ENCODE measurements at places on chromosomes 7 and 10.
A peak's percentile ranks its signal among the peaks of the same experiment; 100 is the strongest.

DNA sequence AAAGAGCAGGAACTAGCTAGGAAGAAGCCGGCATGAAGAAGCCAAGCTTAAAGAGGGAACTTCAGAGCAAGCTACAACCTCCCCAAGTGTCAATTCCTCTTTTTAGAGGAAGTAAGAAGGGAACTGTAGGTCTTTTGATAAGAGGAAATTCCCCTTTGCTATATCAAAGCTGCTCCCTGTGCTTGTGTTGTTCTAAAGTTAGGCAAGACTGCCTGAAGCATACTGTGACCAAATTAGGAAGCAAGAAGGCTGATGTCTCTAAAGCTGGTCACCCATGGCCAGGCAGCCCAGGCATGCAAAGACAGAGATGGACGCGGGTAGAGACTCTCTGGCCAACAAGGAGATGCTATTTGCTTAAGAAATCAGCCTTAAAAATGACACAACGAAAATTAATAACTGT, 87.9 kb downstream of the RNF216 start:
- DNase-seq: no peak

GRCh38 chr7:6652446-6653011, 15.4 kb downstream of the ZNF316 start:
- no peak for DNase-seq

DNA sequence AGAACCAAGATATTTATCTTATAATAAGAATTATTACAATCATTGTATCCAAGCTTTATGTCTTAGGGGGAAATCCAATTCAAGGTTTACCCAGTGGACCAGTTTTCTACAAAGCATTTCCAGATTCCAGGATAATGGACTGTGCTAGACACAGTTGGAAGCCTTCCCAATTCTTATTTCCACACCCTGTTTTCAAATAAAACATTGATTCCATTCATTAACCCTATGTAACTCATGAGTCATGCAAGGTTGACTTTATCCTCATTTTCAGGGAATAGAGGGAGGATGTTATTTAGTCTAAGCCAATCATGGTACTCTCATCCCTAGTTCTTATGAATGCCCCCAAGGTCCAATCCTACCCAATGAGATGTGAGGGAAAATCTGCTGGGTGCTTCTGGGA, 145.7 kb downstream of the RNLS start:
- no peak for DNase-seq

GRCh38 chr7:98211221-98211675, at the start of gene BHLHA15:
Gene BHLHA15, plus strand, starts transcription at chr7:98211439. Its CDS starts 871 bp downstream, at chr7:98212310.
- DNase-seq: peak; percentile 35

GRCh38 chr10:17235136-17235535, 7.1 kb downstream of the VIM start:
- DNase-seq: no peak

DNA sequence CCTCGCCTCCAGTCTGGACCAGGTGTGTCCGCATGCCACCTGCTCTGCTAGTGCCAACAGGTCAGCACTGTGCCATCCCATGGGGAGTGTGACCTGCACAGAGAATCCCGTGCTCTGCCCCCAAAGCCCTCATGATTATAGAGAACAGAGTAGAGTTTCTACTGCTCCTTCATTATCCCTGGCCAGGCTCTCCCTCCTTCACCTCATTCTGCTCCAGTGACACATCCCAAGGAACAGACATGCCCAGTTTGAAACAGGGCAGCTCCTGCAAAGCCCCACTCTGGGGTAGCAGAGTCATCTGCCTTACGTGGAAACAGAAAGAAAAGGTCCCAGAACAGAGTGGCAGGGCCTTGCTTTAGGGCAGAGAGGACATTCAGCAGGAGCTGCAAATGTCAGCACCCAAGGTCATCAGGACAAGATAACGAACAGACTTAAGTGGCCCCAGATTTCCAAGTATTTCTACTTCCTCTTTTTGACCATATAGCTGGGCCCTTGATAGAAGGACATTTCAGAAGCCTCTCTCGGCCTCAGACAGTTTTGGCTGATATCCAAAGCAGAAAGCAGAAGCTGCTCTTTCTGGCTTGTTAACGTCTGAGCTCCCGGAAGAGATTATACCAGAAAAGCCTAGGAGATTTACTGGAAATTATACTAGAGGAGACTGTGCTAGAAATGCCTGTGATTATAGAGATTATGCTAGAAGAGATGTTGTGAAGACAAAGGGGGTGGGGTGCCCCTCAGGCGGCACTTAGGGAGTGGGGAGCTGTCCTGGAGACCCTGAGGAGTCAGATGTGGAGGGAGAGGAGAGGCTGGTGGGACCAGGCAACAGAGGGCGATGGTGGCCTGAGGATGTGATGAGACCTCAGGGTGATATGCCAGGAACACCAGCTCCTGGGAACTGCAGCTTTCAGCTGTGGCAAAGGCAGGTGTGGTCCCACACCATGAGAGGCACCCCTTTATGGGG, 12.6 kb downstream of the TMEM176B start:
- no peak for DNase-seq

- DNase-seq: no peak
These were observed 217.8 kb upstream of the AGK start for GRCh38 chr7:141333459-141333858.

- DNase-seq: no peak
These were observed 7.0 kb upstream of the GNAI1 start for GRCh38 chr7:80127412-80128160.

DNA sequence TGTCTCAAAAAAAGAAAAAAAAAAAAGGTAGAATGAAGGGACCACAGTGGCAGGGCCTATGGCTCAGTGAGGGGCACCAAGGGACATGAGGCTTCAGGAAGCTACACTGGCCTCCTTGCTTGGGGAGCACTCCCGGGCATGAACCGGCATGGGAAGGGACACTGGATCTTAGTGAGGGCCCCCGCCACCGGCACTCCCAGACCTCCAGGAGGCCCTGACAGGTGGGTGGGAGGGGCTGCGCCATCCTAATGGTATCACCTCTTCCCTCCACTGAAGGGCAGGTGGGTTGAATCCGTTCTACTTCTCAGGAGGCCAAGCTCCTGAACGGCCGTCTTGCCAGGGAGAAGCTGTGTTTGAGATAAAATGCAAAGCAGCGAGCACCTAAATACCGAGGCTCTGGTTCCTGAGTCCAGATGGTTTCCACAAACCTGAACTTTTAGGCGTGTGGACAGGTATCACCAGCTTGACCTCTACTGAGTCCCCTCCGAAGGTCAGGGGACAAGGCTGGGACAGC, 69.8 kb downstream of the C10orf143 start:
- no peak for DNase-seq

DNA sequence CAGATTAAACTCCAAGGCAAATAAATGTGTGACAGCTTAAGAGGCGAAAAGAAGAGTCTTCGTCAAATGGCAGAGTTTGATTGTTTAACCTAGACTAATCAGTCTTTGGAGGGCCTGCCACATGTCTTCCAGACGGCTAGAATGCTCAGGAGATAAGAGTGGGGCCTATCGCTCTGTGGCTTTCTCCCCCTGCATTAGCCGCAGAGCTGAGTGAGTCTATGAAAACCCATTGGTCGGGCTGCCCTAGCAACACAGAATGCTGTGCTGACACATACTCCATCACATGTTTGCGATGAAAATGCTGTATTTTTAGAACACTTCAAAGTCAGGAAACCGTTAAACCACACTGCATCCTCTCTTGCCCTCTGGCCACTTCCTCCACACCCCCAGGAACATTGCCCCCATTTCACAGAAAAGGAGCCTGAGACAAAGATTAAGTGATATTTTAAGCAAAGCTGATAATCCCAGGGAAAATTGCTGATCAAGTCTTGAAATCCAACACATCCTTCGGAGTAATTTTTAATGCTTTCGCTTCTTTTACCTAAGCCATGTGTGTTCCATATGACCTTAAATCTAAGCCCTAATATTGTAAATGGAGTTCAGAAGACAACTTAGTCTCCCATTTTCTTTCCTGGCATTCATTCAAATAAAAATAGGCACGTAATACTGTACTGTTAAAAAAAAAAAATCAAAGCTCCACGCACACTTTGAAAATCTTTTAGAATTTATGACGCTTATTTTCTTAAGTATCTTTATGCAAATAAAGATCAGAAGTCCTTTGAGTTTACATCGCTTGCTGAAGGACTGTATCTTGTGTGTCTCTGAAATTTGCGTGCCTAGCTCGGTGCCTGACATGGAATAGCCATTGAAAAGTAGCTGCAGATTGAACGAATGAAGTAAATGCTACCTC, 161.2 kb downstream of the CELF2 start:
- DNase-seq: peak; percentile 79

- no peak for DNase-seq
These were observed 31.8 kb upstream of the LSM8 start for GRCh38 chr7:118152149-118152548.

- no peak for DNase-seq
These were observed 111.3 kb upstream of the PPP2R2D start for GRCh38 chr10:131789516-131789915.
